ENCODE measurements at places on chromosomes 3 and 15. TPM values are rescaled to one million over a fixed set of nuclear protein-coding genes. Genes with fewer than 3 reads are reported as not detected.

The MCF2L2 gene
- total RNA-seq, result 1.0 TPM

The STAC gene
- 0.13 TPM for total RNA-seq

The LRTM1 gene
- not detected for total RNA-seq

The TMC3 gene
- not detected for total RNA-seq

The ATP10A gene
- 28.4 TPM for total RNA-seq

The CX3CR1 gene
- total RNA-seq, result under 0.01 TPM

The FAM107A gene
- total RNA-seq, result 0.13 TPM

The HYKK gene
- total RNA-seq, result 4.7 TPM

The LYZL4 gene
- total RNA-seq, result not detected

The MKRN3 gene
- not detected for total RNA-seq

The CHRNB4 gene
- total RNA-seq, result not detected

The GOLGA8S gene
- total RNA-seq, result 0.13 TPM

The DNAH12 gene
- 0.13 TPM for total RNA-seq

The CLRN1 gene
- not detected for total RNA-seq

The SUCNR1 gene
- under 0.01 TPM for total RNA-seq

The ARGFX gene
- not detected for total RNA-seq

The SLCO2A1 gene
- total RNA-seq, result not detected

The HMG20A gene
- 33.3 TPM for total RNA-seq

The ZNF619 gene
- 9.7 TPM for total RNA-seq

The OR5K2 gene
- not detected for total RNA-seq

The RAB6B gene
- total RNA-seq, result 0.78 TPM

The GREM1 gene
- total RNA-seq, result 39.1 TPM

The SAMMSON gene
- not detected for total RNA-seq

The C3orf85 gene
- total RNA-seq, result not detected

The CPNE9 gene
- not detected for total RNA-seq

All from articular chondrocyte of knee joint (primary cell).